Activated CD4-positive, alpha-beta T cell treated with anti-CD3 and anti-CD28 coated beads for 36 hours (primary cell): ENCODE measurements at places on chromosomes 12 and 14. TPM values are rescaled to one million over a fixed set of nuclear protein-coding genes. Genes with fewer than 3 reads are reported as not detected.
A peak's percentile ranks its signal among the peaks of the same experiment; 100 is the strongest.

DNA sequence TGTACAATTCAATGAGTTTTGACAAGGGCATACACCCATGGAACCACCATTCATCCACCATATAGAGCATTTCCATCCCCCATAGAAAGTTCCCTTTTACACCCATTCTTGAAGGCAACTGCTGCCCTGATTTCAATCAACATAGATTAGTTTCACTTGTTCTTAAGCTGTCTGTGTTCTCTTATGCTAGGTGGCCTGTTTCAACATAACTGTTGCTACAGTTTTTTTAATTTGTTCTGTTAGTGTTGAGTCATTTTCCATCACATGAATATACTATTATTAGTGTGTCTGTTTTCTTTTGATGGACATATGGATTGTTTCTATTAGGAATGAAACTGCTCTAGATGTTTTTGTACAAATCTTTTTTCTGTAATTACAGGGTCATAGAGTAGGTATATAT is 123.4 kb downstream of the PTPRQ start:
- H3K36me3 ChIP-seq, result no peaks in the 10 kb centered on the region
- no peak overlapping the region for H3K27ac ChIP-seq
- H3K4me1 ChIP-seq, result no peaks in the 10 kb centered on the region
- DNase-seq, result no peak
- no peaks in the 10 kb centered on the region for H3K27me3 ChIP-seq

The CLEC9A gene
- total RNA-seq, result not detected

DNA sequence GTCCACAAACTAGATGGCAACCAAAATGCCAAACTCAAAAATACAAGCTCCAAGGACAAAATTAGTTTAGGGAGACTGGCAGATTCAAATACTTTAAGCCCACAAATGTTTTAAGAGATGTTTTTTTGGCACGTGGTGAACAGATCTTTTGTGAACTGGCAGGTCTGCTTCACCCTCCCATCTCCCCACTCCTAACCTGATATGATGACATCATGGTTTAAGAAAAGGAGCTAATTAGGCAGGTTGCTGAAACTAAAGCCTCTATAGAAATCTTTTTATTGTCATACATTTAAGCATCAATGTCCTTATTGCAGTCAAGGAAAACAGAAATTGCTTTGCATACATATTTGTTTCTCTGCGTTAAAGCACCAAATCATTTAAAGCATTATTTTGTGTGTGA is 5.8 kb downstream of the LRIG3 start:
- H3K4me1 ChIP-seq, result peaks cover 2% of the 10 kb centered on the region
- DNase-seq, result no peak
- no peaks in the 10 kb centered on the region for H3K36me3 ChIP-seq
- no peak overlapping the region for H3K4me3 ChIP-seq
- H3K27ac ChIP-seq, result no peak overlapping the region
- H3K27me3 ChIP-seq, result peaks cover 18% of the 10 kb centered on the region

The SINHCAF gene
- 211 TPM for total RNA-seq

GRCh38 chr14:56742391-56742878 is 67.8 kb downstream of the OTX2 start:
- H3K4me1 ChIP-seq, result no peaks in the 10 kb centered on the region

The ALX1 gene
- not detected for total RNA-seq

DNA sequence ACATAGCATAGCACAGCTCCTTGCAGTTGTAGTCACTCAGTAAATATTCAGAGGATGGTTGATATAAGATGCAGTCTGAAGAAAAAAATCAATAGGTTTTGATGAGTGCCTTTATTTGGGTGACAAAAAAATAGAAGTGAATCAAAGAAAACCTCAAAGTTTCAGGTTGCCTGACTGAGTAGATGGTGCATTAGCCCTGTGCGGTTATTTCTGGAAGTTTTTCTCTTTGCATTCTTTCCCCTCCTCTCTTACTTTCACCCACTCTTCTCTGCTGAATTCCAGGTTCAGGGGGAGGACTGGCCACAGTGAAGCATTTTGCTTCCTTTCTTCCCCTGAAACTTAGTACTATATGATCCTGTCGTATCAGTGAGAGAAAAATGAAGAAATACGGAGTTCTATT is 28.6 kb downstream of the TRHDE start:
- no peaks in the 10 kb centered on the region for H3K27me3 ChIP-seq
- DNase-seq, result no peak
- no peak overlapping the region for H3K27ac ChIP-seq
- no peaks in the 10 kb centered on the region for H3K36me3 ChIP-seq

- H3K27ac ChIP-seq, result peak overlapping the region; percentile 62
- H3K27me3 ChIP-seq, result no peaks in the 10 kb centered on the region
- peaks cover 6% of the 10 kb centered on the region for H3K36me3 ChIP-seq
Measured at GRCh38 chr12:47411966-47412365, 293.9 kb downstream of the RPAP3 start.

The CD163L1 gene
- not detected for total RNA-seq

DNA sequence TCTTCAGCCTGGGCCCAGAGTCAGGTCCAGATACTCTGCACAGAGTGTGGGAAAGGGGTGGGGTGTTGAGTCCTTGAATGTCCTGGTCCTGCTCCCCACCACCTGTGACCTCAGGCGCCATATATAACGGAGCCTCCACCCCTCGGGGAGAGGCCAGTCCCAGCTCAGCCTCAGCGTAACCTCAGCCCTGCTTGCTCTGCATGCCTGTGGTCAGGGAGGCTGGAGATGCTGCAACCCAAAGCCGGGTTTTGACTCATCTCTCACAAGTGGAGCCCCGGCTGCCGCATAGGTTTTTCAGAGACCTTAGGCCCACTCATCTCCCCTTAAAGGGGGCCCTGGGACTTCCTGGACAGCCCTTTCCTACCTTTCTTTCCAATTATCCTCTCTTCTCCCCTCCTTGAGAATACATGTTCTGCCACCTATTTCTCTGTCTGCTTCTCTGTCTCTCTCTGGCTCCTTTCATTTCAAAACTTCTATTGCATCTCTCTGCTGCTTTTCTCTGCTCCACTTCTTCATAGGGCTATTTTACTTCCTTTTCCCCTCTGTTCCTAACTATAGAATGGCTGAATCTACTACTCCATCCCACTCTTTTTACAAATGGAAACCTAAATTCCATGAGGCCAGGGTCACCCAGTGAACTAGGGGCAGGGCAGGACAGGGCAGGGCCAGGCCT is 1.2 kb downstream of the ITGB7 start:
- DNase-seq, result peak; percentile 89
- H3K27ac ChIP-seq, result peak overlapping the region; percentile 87
- H3K4me3 ChIP-seq, result peak overlapping the region; percentile 77
- peaks cover 74% of the 10 kb centered on the region for H3K4me1 ChIP-seq

The CCDC177 gene
- not detected for total RNA-seq

The KRT77 gene
- not detected for total RNA-seq

GRCh38 chr14:67396381-67396970 is 15.5 kb downstream of the PLEK2 start:
- no peak overlapping the region for H3K27ac ChIP-seq
- DNase-seq, result no peak
- no peaks in the 10 kb centered on the region for H3K27me3 ChIP-seq

DNA sequence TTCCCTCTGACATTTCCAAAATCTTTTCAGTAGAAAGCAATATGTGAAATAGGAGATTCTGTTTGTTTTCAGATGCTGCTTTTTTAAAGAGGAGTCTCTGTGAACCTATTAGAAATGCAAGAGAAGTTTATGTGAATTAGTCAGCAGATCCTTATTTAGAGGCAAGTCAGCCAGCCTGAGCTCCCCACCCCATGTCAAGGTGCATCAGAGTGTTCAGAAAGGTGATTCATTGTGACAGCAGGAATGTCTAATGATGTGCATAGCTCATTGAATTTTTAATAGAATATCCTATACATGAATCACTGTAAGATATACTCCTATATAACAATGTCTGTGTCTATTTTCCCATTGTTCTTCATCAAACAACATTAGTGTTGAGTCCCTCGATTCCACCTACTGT is 1222.4 kb upstream of the USP15 start:
- no peaks in the 10 kb centered on the region for H3K27me3 ChIP-seq
- no peak for DNase-seq
- no peaks in the 10 kb centered on the region for H3K4me1 ChIP-seq
- no peak overlapping the region for H3K4me3 ChIP-seq
- H3K27ac ChIP-seq, result no peak overlapping the region
